ENCODE measurements at places on chromosomes 7 and 10.

DNA sequence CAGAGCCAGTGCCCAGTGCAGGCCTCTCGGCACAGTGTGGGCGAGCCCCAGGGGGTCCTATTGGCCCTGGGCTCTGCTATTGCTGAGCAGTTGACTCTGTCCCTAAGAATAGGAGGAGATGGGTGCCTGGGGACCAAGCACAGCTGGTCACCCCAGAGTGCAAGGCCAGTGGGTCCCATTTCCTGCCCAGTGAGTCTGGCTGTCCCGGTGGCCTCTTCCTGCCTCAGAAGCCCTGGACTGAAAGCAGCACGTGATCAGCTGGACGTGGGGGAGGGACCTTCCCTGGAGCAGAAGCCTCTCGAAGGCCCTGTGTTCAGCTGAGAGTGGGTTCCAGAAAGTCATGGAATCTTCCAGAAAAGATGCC, 42.0 kb downstream of the PWWP2B start:
- no peak for DNase-seq

GRCh38 chr10:122637376-122637775, 62.3 kb downstream of the C10orf120 start:
- no peak for DNase-seq

DNA sequence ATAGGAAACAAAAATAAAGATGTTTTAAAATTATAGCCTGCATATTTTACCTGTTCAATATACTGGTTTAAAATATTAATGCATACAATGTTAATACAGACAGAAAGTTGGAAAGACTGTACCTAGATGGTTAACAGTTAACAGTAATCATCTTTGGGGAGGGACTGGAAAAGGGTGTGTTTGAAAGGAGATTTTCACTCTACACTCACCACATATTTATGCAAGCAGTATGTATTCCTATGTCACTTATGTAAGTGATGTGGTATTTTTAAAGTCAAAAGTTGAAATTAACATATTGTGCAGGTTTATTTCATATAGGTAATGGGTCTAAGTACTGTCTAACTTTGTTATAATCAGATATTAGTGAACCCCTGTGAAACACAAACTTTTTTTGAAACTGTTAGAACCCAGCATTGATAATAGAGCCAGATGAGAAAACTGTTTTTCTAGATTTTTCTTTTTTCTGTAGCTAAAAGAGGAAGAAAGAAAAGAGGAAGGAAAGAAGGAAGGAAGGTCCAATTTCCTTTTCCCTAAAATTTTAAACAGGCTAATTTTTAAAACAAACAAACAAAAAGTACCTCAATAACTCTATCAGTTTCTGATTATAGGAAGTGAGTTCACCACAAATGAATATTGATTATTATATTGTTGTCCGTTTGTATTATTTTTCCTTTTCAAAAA, 9.0 kb upstream of the STARD3NL start:
- DNase-seq = no peak

DNA sequence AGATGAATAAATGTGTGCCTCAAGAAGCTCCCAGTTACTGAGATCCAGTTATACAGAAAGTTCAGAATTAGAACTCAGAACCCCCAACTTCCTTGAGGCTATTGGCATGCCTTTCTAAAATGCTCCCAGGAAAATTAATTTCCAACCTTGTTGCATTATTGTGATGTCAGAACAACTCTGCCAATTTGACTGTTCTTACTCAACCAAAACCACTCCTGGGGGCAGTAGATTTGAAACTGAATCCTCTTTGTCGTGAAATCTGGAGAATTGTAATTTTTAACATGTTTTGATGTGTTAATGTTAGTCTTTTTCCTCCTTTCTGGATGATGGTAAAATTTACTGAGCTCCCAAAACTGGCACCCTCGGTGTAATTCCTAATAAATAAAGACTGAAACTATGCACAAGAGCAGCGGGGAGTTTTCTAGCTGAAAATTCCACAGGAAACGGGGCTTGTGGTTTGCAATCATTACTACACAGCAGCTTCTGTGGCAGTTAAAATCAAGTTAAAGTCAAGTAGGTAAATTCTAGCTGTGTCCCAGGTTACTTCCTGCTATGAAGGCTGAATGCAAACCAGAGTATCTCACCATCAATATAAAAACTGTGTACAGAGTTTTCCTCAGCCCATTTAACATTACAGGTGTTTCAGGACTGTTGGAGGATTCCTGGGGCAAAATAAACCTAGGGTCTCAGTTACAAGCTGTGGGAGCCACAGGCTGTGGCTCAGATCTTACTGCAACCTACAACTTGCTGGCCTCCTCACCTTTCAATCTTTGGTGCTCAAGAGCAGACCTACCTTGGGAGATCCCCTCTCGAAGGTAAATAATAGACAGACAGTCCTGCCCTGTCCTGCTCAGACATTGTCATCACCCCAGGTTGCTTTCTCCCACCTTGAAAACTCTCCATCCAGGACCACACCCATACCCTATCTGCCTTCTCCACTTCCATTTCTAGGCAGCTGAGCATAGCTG, 156.3 kb upstream of the KMT2E start:
- DNase-seq = no peak
